Esophagus squamous epithelium (tissue), 5 donors: ENCODE measurements at places on chromosomes 12 and 14.

DNA sequence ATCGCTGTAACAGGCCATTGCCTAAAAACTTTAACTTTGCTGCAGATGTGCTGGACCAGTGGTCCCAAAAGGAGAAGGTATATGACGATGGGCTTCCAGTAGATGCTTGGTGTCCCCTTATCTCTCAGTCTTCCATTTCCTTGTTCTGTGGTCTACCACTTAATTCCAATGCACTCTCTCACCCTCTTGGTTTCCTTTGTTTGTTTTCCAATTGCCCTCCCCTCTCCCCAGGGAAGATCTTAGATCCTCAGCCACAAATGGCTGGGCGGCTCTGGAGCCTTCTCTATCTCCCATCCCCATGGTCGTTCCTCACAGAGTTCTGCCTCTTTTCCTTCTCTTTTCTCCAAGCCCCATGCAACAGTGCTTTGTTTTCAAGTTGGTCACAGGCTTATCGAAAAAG lies 584 bp downstream of the ACSM4 start:
- DNase-seq, result no peak

- DNase-seq, result no peak
These were observed 123.8 kb downstream of the NPAS3 start for GRCh38 chr14:33062476-33062875.

GRCh38 chr12:50401500-50402081 lies 906 bp downstream of the LARP4 start:
- DNase-seq, result no peak

- DNase-seq, result no peak
These were observed 173.4 kb downstream of the TSPAN9 start for GRCh38 chr12:3250576-3250975.
